ENCODE measurements at places on chromosomes 7 and 10.

GRCh38 chr10:46559231-46559671 lies 2.8 kb upstream of the GPRIN2 start:
- DNase-seq: no peak

GRCh38 chr7:27123007-27123476 lies 7.5 kb downstream of the HOXA4 start:
- DNase-seq: no peak

DNA sequence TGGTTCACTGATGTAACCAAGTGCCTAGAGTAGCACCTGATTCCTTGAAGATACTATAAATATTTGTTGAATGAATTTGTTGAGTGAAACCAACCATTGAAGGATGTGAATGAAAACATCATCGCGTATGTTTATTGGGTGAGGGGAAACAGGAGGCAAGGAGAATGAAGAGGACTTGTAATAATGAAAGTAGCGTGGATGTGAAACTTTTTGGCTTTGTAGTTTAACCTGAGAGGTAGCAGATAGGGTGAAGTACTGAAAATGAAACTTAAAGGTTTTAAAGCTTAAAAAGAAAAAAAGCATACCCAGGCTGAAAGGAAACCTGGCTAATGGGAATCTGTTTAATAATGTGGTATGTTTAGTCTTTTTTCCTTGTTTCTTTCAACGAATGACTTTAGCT lies 5.2 kb downstream of the CCNY start:
- DNase-seq: no peak

DNA sequence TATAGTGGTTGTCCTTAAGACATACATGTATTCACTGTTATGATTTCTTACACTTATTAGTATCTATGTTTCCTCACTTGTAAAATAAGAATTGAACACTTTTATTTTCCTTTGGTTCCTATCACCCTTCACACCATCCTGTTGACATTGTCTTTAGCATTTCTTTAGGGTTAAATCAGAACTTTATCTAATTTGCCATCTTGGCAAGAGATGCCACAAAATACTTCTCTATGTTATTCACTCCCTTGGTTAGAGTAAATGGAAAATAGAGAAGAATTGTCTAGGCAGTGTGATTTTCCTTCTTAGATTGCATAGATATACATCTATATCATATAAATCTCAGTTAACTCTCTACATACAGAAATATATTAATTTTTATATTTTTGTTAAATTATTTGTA lies 204.7 kb downstream of the SEMA3D start:
- DNase-seq: no peak

GRCh38 chr7:133850497-133851280 lies 276.5 kb upstream of the LRGUK start:
- DNase-seq: no peak

DNA sequence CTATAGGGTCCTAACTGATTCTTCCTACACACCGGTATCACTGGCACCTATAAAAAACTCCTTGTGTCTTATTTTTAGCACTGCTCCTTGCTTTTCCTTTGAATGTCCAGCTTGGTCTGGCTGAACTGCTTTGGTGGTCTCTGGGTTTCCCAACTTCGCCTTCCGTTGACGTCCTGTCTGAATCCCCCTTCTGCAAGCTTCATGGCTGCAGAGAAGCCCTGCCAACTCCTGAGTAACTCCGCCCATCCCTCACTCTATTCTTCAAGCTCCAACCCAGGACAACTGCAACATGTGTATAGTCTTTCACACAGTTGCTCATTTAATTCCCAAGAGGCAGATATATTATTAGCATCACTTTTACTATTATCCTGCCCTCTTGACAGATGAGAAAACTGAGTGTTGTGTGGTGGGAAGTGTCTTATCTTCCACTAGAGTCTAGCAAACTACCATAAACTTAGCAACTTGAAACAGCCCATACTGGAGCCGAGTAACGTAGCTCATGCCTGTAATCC lies 40.9 kb downstream of the MTURN start:
- DNase-seq: no peak

DNA sequence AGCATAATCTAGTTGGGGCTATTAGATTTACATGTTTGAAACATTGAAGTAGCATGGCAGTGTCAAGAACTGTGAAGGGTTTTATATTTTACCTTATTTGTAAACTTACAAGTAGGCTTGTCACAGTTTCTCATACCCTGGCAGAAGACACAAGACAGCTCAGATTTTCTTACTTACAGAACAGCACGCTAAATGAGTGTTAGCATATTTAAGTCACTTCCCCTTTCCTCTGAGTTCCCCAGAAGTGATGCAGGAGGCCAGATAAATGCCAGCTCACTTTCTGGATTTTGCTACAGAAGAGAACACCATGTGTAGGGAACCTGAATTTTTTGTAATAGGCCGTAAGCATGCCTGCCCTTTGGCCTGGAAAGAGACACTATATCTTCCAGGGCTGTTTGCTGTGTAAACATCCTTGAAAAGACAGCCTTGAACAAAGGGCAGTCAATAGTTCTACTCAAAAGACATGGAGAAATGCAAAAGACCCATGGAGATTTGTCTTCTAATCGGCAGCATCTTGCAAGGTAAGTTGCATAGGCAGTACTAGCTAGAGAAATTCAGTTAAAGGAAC lies 279.1 kb downstream of the PHF14 start:
- DNase-seq: no peak

DNA sequence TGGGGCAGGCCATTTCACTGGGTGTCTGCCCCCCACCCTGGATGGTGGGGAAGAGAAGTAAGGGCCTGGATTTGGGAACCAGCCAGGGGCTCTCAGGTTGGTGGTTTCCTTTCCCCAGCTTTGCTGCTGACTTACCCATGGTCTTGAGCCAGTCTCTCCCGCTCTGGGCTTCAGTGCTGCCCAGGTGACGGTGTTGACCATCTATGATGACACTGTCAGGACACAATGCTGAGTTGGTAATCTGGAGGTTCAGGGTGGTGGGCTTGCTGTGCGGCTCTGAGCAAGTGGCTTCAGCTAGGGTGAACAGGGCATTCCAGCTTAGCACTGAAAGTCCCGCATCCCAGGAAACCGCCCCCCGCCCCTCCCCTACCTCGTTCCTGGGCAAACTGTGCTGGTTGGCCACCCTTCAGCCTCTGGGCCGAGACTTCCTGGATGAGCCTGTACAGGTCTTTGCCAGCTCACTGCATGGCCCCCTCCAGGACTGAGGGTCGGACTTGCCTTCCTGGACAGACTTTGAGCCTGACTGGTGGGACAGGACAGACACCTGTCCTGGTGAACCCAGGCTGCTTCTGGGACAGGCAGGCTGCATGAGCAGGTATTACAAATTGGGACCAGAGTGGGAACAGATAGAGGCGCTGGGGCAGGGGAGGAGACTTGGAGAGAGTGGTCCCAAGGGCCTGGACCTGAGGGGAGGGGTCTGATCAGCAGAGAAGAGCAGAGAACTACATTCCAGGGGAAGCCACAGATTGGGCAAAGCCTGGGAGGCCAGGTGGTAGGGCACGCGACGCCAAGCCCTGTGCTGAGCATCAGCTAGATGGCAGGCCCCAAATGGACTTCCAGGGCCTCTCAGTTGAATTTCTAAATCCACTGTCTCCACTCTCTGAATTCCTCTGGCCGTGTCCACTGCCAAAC lies 19.9 kb upstream of the ZMIZ1 start:
- DNase-seq: no peak

- peak; percentile 17 for DNase-seq
Measured at GRCh38 chr7:134742688-134743350, 36.6 kb upstream of the CALD1 start.

GRCh38 chr7:49597805-49598204 lies 175.6 kb upstream of the VWC2 start:
- DNase-seq: no peak

DNA sequence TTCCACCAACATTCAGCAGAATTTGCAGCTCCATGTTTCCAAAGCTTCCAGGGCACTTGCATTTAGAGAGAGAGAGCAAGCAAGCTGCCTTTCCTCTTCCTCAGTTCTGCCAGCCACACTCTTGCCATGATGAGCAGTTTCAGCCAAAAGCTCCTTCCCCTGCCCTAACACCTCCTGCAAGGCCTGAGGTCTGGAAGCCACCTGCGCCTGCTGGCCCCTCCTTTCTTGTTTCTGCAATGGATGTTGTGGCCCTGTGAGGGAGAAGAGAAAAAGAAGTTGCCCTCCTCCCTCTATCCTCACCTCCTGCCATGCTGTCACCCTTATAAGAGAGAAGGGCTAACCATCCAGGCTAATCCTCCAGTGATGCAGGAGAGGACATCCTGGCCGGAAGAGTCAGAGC lies 48.7 kb downstream of the IKZF1 start:
- DNase-seq: no peak

DNA sequence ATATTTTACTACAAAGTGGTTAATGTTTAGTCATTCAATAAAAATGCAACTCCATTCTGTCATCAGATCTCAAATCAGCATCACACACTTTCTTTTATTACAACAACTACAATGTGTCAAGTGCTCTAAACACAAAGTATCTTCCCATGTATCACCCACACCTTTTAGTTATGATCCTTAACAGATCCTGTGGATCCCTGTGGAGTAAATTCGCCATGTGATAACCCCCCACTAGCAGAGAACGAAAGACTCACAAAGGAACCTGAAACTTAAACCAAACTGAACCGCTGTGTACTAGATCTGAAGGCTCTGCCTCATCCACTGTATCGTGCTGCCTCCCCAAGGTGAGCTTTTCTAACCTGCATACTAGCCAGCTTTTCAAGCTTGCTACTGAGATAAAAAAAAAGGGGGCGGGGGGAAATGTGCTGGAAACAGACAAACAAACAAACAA lies 1.7 kb downstream of the DPY19L1 start:
- peak; percentile 33 for DNase-seq

GRCh38 chr7:16921644-16922257 lies 40.0 kb upstream of the AGR3 start:
- no peak for DNase-seq
